ENCODE measurements at places on chromosomes 5 and 9.

DNA sequence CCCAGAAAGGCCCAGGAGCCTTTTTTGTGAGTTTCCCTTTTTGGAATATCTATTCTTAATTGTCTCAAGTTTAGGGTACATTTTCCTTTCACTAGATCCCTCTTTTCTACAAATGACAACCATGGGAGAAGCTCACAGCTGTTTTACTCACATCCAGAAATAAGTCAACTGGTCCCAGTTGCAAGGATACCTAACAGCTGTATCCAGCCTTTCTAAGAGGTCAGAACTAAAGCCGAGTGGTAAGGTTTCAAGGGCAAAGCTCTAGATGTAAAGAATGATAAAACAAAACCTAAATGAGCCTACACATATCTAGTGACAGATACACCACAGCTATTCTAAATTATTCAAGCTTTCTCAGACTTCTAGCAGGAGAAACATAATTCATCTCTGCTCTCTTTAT is 4.4 kb downstream of the FGF10 start:
- DNase-seq = no peak

DNA sequence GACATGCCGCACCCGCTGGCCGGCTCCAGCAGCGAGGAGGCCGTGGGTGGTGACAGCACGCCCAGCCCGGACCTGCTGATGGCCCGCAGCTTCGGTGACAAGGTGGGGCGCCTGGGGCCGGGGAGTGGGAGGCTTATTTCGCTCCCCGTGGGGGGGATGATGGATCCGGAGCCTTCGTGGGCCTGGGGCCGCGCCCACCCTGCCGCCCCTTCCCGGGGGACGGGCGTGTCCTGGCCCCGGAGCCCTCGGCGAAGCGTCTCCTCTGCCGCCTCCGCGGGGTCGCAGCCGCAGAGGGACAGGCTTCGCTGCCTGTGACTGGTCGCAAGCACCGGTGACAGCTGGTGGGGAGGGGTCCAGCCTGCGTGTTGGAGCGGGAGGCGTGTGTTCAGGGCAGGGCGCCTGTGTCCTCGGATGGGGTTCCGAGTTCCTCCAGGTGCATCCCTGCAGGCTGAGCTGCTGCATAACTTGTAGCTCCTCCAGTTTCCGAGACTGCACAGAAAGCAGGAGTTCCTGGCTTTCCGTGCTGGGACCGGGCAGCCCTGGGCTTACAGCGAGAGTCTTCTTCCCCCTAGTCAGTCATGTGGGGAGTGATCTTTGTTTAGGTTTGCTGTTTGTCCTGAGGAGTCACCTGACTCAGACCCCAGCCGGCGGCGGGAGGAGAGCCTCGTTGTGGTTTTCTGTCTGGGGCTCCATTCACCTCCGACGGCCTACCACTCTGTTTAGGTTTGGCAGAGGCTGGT is 666 bp downstream of the SNX30 start:
- DNase-seq = peak; percentile 74

GRCh38 chr9:135248721-135249120 is 161.3 kb downstream of the OLFM1 start:
- no peak for DNase-seq

DNA sequence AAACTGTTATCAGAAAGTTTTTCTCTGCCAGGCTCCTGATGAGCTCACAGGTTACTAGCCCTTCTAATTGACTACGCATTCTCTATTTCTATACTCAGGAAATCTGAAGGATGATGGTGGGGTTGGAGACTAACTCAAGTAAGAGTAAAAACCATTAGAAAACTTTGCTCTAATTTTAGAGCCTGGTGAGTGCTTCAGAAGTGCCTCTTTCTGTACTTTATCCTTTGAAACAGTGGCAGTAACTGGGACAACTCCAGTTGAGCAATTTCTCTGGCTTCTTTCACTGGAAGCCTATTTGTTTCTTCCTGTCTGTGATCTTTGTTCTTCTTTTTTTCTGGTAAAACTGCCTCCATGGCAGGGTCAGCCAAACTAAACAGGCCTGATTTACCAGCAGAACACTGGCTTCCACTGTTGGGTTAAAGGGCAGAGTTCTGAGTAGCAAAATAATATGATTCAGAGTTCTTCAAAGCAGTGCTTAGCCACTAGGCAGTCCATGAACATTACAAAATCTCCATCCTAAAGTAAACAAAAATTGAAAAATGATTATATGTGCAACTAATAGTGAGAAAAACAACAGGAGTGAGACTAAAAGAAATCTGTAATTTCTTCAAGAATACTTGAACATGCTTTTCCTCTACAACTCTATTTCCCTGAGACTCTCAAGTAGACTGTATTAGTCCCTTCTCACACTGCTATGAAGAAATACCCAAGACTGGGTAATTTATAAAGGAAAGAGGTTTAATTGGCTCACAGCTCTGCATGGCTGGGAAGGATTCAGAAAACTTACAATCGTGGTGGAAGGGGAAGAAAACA is 79.8 kb downstream of the MROH2B start:
- no peak for DNase-seq

- DNase-seq = no peak
These were observed 4.7 kb downstream of the CCIN start for GRCh38 chr9:36173861-36174260.

- DNase-seq = peak; percentile 39
These were observed 49.5 kb upstream of the C9orf72 start for GRCh38 chr9:27622693-27623340.

DNA sequence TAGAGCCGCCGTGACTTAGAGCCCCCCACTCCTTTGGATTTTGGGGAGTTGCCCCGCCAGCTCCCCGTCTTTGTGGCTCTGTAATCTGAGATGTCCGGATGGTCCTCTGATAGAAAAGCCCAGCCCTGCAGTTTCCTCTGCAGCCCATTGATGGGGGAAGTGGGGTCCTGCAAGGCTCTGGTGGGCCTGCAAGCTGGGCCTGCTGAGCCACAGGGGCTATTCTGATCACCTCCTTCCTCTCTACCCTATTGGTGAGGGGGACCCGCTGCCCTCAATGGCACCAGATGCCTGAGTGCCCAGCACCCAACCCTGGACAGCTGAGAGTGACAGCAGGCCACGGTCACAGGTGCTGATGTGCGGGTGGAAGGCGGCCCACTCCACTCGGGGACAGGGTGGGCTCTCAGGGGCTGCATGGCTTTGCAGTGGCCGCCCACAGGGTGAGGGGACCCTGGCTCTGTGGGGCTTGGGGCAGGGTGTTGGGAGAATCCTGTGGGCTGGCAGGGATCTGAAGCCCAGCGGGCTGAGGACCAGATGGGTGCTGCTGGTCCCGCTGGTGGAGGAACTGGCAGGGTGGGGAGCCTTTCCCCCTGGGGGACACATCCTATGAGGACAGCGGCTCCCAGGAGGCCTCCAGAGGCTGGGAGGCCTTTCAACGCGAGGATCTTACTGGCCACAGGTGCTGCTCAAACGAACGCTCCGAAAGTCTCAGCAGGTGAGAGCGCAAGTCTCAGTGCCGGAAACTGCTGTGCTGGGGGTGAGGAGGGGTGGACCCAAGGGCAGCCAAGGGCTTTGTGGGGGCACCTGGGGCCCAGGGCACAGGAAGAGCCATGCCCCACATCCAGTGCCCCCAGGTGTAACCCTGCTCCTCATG is 30.0 kb upstream of the LPCAT1 start:
- no peak for DNase-seq

- DNase-seq = no peak
These were observed 239.8 kb downstream of the PBX3 start for GRCh38 chr9:125986966-125987365.

- no peak for DNase-seq
These were observed 39.7 kb downstream of the EXD3 start for GRCh38 chr9:137383081-137383783.

GRCh38 chr5:73213566-73213998 is 40.6 kb downstream of the TMEM174 start:
- no peak for DNase-seq

DNA sequence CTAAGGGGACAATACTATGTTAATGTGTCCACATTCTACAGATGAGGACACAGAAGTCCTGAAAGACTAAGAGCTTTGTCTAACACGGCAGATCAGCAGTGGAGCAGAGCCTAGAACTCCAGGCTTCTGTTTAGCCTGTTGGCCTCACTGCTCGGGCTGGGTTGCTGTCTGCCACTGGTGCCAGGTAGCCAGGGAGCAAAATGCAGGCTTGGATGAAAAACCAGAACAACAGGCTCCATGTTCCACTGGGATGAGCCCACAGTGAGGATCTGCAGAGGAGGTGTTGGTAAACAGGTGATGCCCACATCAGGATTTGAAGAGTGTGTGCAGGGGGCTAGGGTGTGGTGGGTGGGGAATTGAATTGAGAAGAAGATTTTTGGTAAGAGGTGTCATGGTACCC is 114.0 kb upstream of the TBC1D2 start:
- DNase-seq = no peak

- no peak for DNase-seq
These were observed 1689.2 kb upstream of the WWC1 start for GRCh38 chr5:166602271-166602670.

DNA sequence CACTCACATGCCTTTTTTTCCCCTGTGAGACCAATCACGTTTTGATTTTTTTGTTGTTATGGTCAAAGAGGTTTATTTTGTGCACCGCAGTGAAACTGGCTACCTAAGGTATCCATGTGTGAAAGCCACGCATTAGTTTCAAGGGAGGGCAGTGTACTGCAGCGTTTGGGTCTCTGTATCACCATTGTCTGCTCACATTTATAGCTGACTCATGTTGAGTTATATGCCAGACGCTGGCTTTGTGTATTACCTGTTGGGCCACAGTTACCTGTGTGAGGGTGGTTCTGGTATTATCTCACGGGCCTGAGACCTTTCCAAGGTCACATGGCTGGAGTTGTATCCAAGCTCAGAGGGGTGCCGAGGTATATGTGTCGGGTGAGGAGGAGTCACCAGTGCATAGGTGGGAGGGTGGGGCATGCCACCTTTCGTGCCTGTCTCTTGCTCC is 75.8 kb downstream of the ARHGAP26 start:
- no peak for DNase-seq

DNA sequence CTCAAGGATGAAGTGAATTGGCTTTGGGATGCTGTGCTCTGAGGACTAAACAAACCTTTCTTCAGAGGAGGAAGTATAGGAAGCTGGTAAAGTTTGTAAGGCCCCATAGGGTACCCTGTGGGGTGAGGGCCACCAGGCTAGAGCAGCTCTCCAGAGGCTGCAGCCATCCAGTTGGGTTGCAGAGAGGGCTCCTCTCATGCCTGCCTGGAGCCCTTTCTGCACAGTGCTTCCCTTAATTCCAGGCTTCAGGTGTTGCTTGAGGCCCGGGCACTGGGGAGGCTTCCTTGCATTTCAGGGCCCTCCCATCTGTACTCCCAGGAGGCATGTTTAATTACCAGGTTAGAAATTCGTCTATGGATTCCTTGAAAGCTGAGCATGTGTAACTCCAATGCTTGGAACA is 95.3 kb upstream of the FSTL4 start:
- no peak for DNase-seq

GRCh38 chr5:81633891-81634290 is 117.0 kb downstream of the SSBP2 start:
- peak; percentile 46 for DNase-seq

- no peak for DNase-seq
These were observed 19.9 kb downstream of the TNFSF8 start for GRCh38 chr9:114910541-114910940.

GRCh38 chr5:140969880-140970279 is 3.6 kb downstream of the PCDHAC2 start:
- no peak for DNase-seq

DNA sequence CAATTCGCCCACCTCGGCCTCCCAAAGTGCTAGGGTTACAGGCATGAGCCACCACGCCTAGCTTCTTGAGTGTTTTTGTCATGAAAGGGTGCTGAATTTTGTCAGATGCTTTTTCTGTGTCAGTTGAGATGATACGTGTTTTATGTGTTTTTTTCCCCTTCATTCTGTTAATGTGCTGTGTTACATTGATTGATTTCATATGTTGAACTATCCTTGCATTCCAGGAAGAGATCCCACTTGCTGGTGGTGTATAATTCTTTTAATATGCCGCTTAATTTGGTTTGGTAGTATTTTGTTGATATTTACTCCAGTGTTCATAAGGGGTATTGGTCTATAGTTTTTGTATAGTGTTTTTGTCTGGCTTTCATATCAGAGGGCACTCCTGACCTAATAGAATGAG is 13.6 kb downstream of the ZBTB43 start:
- DNase-seq = peak; percentile 27

GRCh38 chr9:97534961-97535594 is 33.6 kb downstream of the TMOD1 start:
- DNase-seq = no peak

DNA sequence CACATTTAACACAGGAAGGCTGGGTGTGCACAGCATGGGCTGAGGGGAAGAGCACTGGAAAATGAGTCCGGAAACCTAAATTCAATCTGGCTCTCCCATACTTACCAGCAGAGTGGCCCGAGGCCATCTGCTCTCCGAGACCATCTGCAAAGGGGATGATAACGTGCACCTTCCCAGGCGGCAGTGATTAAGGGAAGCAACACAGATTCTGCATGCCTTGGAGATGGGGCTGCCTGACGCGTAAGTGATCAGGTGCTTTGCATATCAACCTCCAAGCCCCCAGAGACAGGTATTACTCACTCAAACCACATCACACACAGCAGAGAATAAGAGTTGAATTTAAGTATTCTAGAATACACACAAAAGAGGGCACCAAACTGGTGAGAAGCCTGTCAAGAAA is 9.1 kb downstream of the EPB41L4B start:
- DNase-seq = no peak

GRCh38 chr9:94718936-94719335 is 7.6 kb upstream of the AOPEP start:
- DNase-seq = no peak

DNA sequence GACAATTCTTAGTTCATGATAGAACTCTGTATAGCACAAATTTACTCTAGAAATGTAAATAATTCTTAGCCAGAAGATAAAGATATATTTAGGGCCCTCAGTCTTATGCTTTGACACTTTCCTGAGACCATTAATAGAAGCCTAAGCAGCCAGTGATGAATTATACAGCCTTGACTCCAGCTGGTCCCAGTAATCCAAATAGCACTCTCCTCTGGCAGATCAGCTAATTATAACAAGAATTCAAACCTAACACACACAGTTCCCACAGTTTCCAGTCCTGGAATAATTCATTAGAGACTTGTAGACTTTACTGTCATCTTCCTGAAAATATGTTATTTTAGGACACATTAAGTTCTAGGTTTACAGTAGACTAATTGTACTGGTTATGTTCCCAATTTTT is 50.4 kb downstream of the SHOC1 start:
- no peak for DNase-seq

GRCh38 chr5:150904479-150905311 is at the start of gene ZNF300:
Gene ZNF300 (minus strand): TSS chr5:150904980. CDS start chr5:150903155, 1,825 bp downstream.
- DNase-seq = peak; percentile 75

DNA sequence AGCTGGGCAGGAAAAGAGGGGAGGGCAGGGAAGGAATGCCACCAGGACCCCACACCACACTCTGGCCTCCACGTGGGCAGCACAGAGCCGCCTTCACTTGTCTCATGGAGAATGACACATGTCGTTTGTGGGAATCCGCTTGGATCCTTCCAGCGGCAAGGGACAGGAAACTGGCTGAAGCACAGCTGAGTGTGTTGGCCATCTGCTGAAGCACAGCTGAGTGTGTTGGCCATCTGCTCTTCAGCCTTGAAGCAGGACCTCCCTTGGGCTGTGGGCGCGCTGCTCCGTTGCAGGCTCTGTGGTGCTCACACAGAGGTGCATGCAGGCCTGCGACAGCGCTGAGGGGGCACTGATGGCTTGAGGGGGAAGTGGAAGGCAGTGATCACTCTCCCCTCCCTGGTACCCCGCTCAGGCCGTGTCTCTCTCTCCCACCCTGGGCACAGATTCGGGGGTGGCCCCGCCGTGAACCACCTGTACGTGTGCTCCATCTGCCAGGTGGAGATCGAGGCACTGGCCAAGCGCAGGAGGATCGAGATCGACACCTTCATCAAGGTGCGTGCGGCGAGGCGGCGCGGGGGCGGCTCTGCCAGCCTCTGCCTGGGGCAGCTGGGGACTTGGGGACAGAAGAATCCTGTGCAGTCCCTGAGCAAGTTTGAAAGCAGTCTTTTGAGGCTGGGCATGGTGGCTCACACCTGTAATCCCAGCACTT is 40.6 kb downstream of the USP20 start:
- DNase-seq = no peak

Data from hematopoietic multipotent progenitor cell treated with erythropoietin and hydrocortisone succinate and interleukin-3 and kit ligand, for 6 days (in vitro differentiated cells).